ENCODE measurements at places on chromosomes 5 and 9. TPM values are rescaled to one million over a fixed set of nuclear protein-coding genes. Genes with fewer than 3 reads are reported as not detected.
A peak's percentile ranks its signal among the peaks of the same experiment; 100 is the strongest.

DNA sequence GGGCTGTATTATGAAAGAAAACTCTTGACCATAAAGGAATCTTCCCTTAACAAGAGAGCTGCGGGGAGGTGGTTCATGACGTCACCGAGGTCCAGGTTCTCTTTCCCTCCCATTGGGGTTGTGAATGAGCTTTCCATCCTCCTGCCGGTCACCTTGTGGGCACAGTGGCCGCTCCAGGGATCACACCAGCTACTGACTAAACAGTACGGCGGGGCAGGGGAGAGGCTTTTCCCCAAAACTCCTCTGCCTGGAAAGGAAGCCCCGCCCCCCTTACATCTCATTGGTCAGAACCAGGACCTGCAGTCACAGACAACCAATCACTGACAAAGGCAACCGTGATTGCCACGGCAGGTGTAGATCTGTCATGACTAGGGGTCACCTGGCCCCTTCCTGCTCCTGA is 35.6 kb downstream of the ROR2 start:
- DNase-seq = no peak

GRCh38 chr9:96524045-96524444 is 74.1 kb downstream of the HABP4 start:
- DNase-seq = no peak

GRCh38 chr5:64532657-64533056 is 26.8 kb downstream of the RGS7BP start:
- DNase-seq = no peak

- no peak for DNase-seq
Observed at GRCh38 chr9:121364077-121364476, 6.0 kb downstream of the STOM start.

DNA sequence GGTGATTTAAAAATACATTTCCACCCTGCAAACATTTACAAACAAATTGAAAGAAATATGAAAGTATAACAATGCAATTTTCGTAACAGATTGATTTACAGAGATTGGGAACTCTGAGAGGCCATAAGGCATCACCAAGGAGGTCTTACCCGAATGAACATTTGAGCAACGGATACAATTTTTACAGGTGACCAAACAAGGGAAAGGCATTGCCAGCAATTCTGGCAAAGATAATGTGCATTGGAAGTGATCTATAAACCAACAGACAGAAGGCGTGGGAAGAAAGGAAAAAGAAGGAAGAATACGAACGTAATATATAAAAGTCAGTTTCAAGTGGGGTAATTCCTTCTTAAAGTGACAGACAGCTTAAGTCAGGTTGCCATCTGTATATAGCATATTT is 295.9 kb downstream of the CDH12 start:
- DNase-seq = no peak

DNA sequence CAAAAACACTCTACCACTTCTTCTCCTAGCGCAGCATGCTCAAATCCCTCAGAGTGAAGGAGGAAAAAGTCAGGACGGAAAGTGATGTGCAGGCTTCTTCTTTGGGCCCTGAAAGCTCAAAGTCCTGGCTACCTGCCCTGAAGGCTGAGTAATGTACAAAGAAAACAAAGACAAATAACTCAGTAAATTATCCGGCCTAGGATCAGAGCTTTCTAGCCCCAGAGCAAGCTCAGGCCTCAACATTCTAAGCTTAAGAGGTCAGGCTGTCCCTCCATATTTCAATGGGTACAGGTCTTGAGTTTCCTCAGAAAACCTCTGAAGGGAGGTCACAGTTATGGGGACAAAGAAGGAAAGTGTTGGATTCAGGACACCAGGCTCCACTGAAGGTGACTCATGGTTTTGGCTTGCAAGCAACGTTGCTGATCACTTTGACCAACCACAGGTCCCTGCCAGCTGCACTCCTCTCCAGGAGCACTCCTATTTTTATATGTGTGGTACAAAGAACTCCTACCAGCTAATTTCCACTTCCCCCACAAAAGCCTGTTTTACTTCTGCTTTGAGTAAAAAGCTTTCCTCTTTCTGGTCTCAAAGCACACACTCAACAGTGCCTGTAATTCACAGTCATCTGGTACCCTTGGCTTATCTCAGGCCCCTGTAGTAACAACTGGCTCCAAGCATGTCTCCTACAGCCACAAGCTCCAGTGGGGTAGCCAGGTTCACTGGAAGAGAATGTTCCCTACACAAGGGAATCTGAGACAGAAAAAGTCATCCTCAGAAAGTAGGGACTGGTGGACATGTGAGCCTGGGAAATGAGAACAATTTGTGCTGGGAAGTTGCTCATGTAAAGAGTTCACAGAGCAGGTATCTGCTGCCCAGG is 115.7 kb downstream of the UGCG start:
- DNase-seq = peak; percentile 34

- DNase-seq = no peak
Observed at GRCh38 chr9:117101008-117101407, 313.8 kb downstream of the ASTN2 start.

DNA sequence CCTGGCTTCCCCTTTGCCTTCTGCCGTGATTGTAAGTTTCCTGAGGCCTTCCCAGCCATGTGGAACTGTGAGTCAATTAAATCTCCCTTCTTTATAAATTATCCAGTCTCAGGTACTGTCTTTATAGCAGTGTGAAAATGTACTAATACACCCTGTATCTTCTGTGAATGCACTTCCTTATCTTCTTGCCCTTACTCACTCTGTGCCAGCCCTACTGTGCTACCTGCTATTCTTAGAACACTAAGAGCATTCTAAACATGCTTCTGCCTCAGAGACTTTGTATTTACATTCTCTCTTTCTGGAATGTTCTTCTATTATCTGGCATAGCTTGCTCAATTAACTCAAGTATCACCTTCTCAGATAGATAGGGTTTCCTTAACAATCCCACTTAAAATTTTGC is 164.4 kb upstream of the EDIL3 start:
- no peak for DNase-seq

- no peak for DNase-seq
Observed at GRCh38 chr5:82854956-82855355, 222.2 kb downstream of the TMEM167A start.

DNA sequence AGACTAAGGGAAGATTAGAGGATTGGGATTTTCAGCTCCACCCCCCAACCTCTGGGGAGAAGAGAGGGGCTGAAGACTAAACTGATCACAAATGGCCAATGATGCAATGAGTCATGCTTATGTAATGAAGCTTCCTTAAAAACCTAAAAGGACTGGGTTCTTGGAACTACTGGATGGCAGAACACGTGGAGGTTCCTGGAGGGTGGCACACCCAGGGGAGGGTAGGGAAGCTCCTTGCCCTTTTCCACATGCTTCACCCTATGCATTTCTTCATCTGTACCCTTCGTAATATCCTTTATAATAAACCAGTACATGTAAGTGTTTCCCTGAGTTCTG is 48.6 kb downstream of the ARHGEF28 start:
- no peak for DNase-seq

DNA sequence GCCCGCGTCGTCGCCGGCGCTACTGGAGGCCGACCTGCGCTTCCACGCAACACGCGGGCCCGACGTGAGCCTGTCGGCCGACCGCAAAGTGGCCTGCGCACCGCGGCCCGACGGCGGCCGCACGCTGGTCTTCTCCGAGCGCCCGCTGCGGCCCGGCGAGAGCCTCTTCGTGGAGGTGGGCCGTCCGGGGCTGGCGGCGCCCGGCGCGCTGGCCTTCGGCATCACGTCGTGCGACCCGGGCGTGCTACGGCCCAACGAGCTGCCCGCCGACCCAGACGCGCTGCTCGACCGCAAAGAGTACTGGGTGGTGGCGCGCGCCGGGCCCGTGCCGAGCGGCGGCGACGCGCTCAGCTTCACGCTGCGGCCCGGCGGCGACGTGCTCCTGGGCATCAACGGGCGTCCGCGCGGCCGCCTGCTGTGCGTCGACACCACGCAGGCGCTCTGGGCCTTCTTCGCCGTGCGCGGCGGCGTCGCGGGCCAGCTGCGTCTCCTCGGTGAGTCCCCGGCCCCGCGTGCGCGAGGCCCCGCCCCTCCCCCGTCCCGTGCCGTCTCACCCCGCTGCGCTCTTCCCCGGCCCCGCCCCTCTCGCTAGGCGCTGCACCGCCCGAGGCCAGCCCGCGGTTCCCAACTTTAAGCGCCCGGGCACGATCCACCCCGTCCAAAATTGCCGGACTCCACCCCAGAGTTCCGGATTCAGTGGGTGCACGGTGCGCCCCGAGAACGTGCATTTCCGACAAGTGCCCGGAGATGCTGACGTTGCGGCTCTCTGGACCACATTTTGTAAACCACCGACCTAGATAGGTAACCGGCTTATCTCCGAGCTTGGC is 42.8 kb downstream of the NEURL1B start:
- no peak for DNase-seq

GRCh38 chr5:32840606-32841005 is 129.5 kb downstream of the NPR3 start:
- no peak for DNase-seq

DNA sequence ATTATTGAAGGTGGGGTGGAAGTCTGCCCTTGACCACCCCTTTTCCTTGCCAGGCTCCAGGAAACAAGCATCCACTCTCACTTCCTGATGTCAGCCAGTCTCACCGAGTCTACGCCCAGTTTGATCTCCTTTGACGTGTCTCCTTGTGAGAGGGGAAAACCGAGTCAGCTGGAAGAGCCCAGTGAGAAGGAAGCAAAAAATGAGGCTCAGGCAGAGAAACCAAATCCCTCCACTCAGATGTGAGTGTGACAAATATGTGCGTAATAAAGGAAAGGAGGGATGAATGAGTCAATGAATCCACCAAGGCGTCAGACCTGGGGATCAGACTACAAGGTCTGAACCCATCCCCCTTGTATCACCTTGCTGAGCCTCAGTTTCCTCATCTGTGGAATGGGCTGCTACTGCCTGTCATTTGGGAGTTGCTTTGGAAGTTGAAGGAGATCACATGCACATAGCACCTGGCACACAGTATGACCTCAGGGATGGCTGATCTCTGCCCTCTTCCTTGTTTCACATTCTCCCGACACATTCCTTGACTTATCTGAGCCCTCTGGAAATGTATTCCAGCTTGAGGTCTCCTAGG is 61.3 kb upstream of the XPA start:
- DNase-seq = no peak

GRCh38 chr9:73176450-73176875 is 24.8 kb downstream of the ANXA1 start:
- DNase-seq = no peak

- no peak for DNase-seq
Observed at GRCh38 chr5:107477492-107477891, 193.2 kb downstream of the EFNA5 start.

DNA sequence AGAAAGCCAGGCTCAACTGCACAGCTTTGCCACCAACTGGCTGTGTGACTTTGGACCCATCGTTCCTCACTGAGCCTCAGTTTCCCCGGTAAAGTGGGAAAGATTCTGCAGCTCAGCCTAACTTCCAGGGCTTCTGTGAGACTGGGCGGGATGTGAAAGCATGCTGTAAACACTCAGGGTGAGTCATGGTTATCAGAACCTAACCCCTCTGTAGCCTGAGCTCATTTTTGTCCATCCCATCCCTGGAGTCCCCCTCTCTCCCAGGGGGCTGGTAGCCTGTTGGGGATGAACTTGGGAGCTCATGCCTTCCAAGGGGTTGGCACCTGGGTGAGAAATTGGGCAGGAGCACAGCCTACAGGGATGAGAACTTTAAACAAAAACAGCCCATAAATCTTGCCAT is 2.3 kb downstream of the CCDC69 start:
- no peak for DNase-seq

ATP10B gene
- polyA plus RNA-seq = 0.54 TPM

FANCG gene
- 29.3 TPM for polyA plus RNA-seq

PLEKHG4B gene
- polyA plus RNA-seq = 1.0 TPM

PCDHAC2 gene
- 2.4 TPM for polyA plus RNA-seq

TBCA gene
- polyA plus RNA-seq = 214 TPM

C7 gene
- polyA plus RNA-seq = 2.7 TPM

HSD17B3 gene
- not detected for polyA plus RNA-seq

Data from muscle of back (tissue), 13 donors.